ENCODE measurements at places on chromosomes 11 and 22. TPM values are rescaled to one million over a fixed set of nuclear protein-coding genes. Genes with fewer than 3 reads are reported as not detected.

DNA sequence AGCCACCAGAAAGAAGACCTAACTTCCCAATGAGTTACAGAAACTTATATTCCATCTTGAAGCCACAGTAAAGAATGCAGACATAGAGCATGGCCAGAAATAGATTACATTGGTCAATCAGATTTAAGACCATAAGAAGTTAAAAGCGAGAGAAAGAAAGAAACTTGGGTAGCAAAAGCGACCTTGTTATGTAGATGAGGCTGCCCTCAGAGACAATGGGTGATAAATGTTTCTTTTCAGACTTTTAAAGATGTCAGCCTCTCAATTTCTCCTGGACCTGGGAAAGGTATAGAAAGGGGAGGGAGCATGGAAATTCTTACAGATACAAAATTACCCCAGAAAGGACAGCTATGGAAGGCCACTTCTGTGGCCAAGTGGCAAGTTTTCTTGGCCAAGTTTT lies 732.6 kb upstream of the LUZP2 start:
- no peak for DNase-seq

GRCh38 chr11:90341986-90342385 lies 119.1 kb upstream of the CHORDC1 start:
- no peak for DNase-seq

Gene C11orf87
- not detected for total RNA-seq

GRCh38 chr11:23856654-23857053 lies 640.2 kb upstream of the LUZP2 start:
- no peak for DNase-seq

- DNase-seq, result no peak
Measured at GRCh38 chr11:13576995-13577394, 81.2 kb upstream of the PTH start.

DNA sequence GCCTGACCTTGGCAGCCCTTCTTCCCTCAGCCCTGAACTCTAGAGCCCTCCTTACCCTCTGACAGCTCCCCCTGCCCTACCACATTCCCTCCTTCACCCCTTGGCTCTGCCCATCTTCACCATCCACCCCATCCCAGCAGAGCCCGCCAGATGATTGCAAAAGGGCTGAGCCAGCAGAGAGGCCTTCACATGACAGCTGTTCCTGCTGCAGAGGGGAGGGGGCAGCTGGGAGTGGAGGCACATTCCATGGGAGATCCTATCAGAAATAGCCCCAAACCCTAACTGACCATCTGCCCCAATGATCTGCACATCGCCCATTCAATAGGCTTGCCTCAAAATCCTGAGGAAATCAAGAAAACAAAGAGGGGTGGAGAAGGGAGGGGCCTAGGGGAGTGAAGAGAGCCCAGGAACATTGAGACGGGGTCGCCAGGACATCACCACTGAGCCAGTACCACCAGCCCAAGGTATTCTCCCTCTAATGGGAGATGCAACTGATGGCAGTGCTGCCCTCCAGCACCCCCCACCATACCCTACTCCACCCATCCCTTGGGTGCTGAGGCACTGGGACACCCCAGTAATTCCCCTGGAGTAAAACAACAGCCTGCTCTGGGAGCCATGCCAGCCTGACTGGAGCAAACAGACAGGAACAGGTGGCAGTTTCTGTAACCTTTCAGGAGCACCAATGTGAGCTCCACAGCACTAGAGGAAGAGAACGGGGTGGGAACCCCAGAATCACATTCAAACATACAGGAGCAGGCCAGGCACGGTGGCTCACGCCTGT lies 8.0 kb upstream of the AHNAK start:
- DNase-seq, result no peak

DNA sequence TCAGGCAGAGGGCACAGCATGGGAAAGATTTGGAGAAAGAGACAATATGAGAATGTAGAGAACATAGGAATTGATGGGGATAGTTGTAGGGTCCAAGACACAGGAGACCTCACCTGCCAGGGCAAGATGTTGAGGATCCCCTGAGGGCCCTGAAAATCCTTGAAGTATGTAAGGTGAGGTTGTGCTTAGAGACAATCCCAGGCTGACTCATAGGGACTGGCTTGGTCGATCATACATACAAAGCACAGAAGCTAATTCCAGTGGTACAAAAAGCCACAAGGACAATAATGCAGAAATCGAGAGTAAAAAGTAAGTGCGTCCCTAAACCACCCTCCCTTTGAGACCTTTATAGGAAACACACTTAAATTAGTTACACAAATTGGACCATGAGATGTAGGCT lies 468.2 kb downstream of the MIAT start:
- DNase-seq, result no peak

Gene RAD9A
- total RNA-seq, result 28.8 TPM

Gene PTPRCAP
- 83.4 TPM for total RNA-seq

GRCh38 chr11:69173331-69173730 lies 17.6 kb downstream of the SMIM38 start:
- no peak for DNase-seq

Gene MB
- total RNA-seq, result not detected

Gene SEPTIN5
- 1.5 TPM for total RNA-seq

GRCh38 chr22:40638261-40638660 lies 1.7 kb upstream of the MRTFA start:
- no peak for DNase-seq

DNA sequence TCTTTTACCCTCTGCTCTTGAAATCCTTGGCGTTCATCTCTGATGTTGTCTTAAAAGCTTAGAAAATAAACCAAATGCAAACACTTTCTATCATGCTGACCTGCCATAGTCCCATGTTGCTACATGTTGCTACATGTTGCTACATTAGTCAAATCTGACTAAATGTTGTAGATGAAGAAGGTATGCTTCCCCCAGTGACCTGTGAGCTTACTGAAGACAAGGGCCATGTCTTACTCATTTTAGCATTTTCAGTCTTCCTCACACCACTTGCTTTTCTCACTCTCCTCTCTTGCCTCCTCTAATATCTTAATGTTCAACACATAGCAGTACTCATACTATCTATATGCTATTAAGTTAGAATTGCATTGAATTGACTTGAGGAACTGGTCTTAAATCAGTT lies 346.4 kb upstream of the MTNR1B start:
- no peak for DNase-seq

Gene KRTAP5-9
- total RNA-seq, result not detected

Gene OR51B5
- not detected for total RNA-seq

DNA sequence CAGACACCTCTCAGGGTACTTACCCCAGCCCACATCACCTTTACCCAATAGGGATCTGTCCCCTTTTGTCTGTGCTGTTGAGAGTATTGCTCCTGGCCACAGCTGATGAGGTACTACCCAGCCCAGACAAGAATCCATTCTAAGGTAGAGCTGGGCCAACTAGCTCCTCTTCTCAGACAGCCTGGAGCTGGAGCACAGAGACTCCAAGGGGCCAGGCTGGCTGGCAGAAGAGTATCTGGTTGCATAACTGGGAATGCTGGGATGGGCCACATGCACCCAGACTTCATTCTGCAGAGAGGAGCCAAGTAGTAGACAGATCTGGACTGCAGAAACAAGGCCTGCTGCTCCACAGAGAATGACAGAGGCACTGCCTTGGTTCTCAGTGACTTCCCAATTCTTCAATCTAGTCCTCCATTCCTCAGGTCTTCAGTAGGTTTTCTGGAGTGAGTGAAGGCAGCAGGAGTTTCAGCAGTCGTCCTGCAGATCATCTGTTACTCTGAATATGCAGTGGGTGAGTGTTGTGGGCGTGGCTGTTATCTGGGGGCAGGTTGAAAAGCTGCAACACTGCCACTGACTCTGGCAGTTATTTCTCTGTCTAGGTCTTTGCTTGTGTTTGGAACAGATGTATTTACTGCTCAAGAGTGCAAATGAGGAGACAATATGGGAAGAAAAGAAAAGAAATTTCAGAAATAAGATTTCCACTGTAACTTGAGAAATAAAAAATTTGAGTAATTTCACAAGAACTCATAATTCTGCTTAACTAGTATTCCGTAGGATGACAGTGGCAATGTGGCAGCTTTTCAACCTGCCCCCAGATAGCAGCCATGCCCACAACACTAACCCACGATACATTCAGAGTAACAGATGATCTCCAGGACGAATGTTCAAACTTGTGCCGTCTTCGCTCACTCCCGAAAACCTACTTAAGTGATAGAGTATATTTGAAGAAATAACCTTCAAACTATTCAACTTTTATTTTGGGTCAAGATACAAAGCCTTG lies 34.9 kb downstream of the MAPK1 start:
- DNase-seq, result no peak

GRCh38 chr11:43942662-43943371 lies 380 bp downstream of the C11orf96 start:
- DNase-seq, result peak; percentile 39

DNA sequence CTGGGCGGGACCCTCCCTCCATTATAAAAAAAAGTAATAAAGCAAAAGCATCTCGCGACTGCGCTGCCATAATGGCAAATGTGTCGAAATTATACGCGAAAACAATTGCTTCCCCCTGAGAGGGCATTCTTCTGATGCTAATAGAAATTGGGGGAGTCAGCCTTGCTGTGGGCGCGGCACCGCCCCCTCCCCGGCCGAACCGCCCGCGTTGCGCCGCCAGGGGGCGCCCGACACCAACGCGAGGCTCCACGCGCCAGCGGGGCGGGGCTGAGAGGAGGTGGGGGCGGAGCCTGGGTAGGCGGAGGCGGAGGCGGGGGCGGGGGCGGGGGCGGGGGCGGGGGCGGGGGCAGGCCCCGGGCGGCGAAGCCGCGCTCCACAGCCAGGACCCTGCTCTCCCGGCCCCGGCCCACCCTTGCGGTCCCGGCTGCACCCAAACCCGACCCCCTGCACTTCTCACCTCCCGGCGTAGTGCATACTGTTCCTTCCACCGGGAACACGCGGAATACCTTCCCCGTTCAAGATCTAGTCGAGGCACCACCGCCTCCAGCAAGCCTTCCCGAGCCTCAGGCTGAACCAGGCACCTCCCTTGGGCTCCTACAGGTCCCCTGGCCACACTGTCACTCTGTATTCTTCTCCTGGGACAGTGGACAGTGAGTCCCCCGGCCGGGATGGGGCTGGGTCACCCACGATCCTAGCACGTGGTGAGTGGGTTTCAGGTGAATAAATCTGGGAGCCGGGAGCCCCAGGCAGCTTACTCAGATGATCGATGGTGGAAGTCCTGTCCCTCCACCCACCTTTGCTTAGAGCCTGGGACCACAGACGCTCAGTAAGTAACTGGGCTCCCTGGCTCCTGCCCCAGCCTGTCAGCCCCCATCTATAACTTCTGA lies 15.5 kb upstream of the UPK3A start:
- DNase-seq, result peak; percentile 90

GRCh38 chr22:29041408-29041807 lies 20.2 kb downstream of the C22orf31 start:
- no peak for DNase-seq

GRCh38 chr11:14202251-14203196 lies 156.5 kb downstream of the RRAS2 start:
- DNase-seq, result no peak

DNA sequence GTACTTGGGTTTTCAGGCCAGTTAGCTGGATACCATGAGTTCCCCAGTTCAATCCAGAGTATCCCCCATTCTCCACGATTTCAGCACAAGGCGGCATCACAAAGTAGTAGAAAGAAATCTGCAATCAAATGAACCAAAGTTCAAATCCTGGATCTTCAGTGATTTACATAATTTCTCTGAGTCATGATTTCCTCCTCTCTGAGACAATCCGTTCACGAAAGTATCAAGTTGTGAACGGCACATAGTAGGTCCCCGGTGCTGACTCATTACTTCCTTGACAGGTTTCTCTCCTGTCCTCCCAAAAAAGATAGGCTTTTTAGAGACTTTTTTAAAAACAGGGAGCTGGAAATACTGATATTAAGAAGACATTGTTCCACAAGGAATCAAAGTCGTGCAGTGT lies 69.1 kb upstream of the AKIP1 start:
- peak; percentile 48 for DNase-seq

Gene MICAL2
- 207 TPM for total RNA-seq

GRCh38 chr22:46070803-46071450 lies 79.4 kb upstream of the PPARA start:
- peak; percentile 70 for DNase-seq

GRCh38 chr11:67441731-67442351 lies 1.4 kb downstream of the CORO1B start:
- DNase-seq, result peak; percentile 29

GRCh38 chr22:17057959-17058814 lies 26.6 kb upstream of the IL17RA start:
- DNase-seq, result peak; percentile 70

Gene SLC6A5
- not detected for total RNA-seq

Gene F2
- not detected for total RNA-seq

DNA sequence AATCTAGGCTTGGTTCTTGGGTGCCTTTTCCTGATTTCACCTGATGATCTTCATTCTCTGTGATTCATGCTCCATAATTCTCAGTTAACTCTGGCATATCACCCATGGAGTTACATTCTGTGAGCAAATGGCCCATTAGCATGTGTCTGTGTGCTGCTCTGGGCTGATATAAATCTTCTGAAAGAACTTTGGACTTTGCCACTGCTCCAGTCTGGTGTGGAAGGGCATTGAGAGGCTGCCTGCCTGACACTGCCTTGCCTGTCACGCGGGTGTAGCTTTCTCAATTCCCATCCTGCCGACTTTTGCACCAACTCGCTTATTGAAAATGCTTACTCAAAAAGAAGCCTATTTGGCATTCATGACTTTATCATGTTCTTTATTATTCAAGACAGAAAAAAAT lies 42.2 kb downstream of the FAT3 start:
- no peak for DNase-seq

Gene UPK3A
- total RNA-seq, result not detected

DNA sequence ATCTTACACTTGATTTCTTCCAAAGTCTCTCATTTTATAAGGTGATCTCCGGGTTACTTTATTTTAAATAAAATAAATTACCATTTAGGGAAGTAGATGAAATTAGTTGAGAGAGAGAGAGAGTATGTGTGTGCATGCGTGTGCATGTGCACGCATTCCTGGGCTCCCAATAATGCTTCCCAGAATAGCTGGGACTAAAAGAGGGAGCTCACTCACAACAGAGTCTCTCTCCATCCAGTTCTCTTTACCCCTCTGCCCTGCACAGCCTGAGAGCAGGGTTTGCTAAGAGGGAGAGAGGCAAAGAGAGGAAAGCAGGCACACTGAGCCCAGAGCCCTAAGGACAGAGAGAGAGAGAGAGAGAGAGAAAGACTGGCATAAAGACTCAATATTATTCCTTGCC lies 11.3 kb upstream of the TRIM44 start:
- DNase-seq, result no peak

- no peak for DNase-seq
Measured at GRCh38 chr11:74072721-74073120, 63.8 kb upstream of the UCP3 start.

Gene TSSC4
- total RNA-seq, result 19.8 TPM

Gene TANGO2
- 20.3 TPM for total RNA-seq

DNA sequence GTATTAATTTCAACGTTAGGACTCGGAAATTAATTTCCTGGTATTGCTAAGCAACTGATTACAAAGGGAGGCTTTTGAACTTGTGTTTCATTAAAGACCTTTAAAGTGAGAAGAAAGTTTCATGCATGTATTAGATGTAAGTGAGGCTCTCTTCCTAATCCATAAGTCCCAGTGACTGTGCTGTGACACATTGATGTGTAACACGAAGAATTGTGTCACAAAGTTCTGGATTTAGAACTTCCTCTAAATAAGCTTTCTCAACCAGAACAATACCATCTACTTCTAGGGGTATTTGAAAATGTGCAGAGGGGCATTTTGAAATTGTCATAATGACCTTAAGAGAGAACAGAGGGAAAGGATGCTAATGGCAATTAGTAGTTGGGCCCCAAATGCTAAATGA lies 14.4 kb downstream of the DCUN1D5 start:
- DNase-seq, result no peak

Gene CENATAC
- total RNA-seq, result 26.2 TPM

Data from activated CD4-positive, alpha-beta T cell treated with anti-CD3 and anti-CD28 coated beads for 36 hours (primary cell).